ENCODE measurements at places on chromosomes 5 and 9.

- DNase-seq, result no peak
Observed at GRCh38 chr5:5350101-5350500, 72.4 kb upstream of the ICE1 start.

DNA sequence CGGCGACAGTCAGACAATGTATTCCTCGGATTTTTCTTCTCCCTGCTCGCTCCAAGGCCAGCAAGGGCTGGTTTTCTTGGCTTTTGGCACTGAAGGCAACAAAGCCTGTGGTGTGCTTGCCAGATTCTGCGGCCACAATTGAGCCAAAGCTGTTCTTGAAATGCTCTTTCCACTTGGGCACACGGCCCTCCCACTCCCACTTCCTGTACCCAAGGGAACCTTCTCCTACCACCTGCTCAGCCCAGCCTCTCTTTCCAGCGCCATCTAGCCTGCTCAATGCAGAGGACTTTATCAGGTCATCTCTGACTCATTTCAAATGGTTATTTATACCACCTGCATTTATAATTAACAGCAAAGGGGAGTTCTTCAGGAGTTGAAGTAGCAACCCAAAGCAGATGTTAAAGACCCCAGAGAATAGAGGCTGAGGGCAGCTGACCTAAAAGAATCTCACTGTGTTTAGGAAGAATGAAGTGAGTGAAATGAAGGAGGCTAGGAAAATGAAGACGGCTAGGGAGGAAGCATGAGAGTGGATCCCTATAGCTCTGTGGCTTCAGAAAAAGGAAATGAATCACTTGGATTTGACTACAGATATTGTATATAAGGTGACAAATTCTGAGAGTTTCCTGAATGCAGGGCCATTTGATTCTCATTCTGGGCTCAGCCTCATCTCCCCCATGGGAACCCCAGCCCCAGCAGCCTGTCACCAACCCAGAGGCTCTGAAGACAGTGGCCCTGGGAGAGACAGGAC, 439.0 kb downstream of the ENC1 start:
- peak; percentile 69 for DNase-seq

- no peak for DNase-seq
Observed at GRCh38 chr5:4553978-4554377, 586.2 kb upstream of the ADAMTS16 start.

- DNase-seq, result no peak
Observed at GRCh38 chr9:88772575-88772974, 218.7 kb upstream of the S1PR3 start.

Measured in GM06990 (cell line).